Hypothalamus (tissue), 51 donors: ENCODE measurements at places on chromosomes 2 and 18.
A peak's percentile ranks its signal among the peaks of the same experiment; 100 is the strongest.

DNA sequence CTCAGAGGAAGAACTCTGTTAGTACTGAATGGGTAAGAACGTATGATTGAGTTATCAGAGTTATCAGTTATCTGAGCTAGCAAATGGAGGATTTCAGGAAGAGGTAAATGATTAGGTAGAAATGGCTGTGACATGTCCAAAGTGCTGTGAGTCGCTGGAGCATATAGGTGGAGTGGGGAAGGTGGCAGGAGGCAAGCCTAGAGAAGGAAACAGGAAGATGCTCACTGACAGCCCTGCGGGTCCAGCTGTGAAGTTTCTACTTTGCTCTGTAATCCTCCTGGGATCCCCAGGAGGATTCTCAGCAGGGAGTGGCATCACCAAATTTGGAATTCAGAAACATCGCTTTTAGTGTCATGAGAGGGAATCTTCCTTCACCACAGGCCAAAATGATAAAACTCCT is 52.0 kb downstream of the GYPC start:
- no peak for DNase-seq

GRCh38 chr18:46891742-46892214 is 25.5 kb downstream of the PIAS2 start:
- DNase-seq: no peak

- DNase-seq: no peak
These were observed 42.4 kb downstream of the ITGB1BP1 start for GRCh38 chr2:9380702-9381628.

GRCh38 chr2:32172870-32173269 is 7.2 kb downstream of the SLC30A6 start:
- DNase-seq: no peak

DNA sequence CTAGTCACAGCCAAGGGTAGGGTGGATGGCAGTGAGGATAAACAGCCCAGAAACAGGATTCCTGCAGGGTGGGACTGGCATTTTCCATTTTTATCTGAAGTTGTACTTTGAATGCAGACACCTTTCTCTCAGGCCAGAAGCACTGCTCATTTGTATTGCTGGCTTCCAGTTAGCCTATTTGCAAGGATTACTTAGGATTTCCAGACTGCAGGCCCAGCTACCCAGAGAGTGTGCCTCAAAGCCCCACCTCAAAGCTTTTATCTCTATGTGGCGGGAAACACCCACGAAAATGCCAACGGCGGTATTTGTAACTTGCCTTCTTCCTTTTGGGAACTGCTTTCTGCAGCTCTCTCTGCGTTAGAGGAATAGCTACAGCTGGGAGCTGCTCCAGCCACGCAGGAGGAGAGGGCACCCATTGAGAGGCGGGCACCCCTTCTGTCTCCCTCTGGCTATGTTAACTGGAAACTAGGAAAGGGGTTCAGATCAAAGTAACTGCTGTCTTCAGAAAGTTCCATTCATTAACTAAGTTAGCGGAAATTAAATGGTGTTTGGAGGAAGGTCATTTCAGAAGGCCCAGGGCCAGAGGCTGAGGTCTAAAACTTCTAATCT is 144.9 kb downstream of the TGIF1 start:
- DNase-seq: peak; percentile 10

- no peak for DNase-seq
These were observed 95.9 kb downstream of the EPHA4 start for GRCh38 chr2:221476195-221476594.

DNA sequence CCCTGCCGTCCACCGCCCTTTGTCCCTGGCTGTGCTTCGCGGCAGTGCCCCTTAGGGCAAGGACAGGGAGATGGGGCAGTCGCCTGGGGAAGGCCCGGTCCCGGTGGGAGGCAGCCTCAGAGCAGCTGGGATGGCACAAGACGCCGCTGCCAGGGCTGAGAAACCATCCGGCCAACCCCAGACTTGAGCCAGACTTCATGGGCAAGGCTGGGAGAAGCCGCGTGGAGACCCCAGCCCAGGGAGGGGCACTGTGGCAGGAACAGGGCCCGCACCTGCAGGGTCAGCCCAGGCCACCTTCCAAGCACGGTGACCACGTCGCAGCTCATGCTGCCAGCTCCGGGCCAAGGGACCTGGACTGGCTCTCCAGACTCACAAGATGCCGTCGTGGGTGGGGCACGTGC is 84.0 kb downstream of the NFATC1 start:
- DNase-seq: no peak

- DNase-seq: no peak
These were observed 19.3 kb upstream of the SMCHD1 start for GRCh38 chr18:2636126-2636631.

DNA sequence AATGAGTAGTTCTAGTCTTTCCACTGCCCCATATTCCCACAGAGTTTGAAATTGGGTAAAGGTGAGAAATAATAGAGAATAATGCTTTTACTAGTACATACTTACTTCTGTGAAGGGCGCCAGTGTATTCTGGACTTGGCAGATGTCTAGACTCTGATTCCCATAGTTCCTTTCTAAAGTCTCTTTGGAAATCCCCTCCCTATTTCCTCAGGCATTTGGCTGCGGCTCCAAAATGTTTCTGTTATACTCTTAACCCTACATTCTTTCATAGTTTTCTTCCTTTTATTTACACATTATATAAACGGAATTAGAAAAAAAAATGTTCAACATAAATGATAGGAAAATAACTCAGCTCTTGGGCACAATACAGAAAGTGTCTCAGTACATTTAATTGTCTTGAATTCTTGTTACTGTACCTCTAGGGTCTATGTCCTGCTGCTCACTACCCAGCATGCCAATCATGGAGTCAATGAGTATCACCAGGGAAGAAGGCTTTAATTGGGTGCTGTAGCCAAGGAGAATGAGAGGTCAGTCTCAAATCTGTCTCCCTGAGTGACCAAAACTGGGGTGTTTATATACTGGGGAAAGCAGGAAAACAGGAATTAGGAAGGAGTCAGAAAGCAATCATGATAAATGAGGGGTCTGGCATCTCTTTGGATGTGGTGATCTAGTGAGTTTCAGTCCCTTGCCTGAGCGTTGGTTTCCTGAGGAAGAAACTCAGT is 147.8 kb upstream of the MMADHC start:
- DNase-seq: no peak

GRCh38 chr2:86750240-86750839 is 30.2 kb downstream of the RMND5A start:
- no peak for DNase-seq

DNA sequence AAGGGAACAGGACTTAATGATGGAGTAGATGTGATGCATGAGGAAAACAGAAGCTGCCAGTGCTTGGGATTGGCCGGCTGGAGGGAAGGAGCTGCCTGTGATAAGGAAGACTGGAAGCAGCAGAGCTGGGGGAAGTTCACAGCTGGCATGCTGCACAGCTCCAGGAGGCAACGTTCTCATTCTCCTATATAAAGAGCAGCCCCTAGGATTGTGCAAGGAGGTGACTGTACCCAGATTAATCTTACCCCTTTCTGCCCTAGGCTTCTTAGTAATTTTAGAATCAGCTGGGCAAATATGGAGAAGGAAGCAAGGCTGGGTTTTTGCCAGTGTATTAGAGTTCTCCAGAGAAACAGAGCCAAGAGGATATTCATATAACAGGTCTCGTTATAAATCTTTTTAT is 155.8 kb downstream of the ALPK2 start:
- no peak for DNase-seq

- no peak for DNase-seq
These were observed 24.7 kb downstream of the IL1B start for GRCh38 chr2:112811841-112812306.

DNA sequence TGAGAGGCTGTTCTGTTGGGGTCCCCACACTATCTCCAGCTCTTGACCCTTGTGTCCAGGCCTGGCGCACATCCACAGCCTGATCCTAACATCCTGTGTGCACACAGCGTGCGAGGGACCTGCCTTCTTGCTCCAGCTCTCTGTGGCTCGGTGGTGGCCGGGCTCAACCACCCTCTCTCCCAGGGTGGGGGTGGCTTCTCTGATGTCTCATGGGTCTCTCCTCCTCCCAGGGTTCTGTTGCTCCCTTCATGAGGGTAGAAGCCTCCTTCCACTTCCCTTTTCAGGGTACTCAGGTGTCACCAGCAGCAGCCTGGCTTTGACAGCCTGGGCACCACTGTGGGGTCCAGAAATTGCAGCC is 196.9 kb upstream of the RAB6C start:
- no peak for DNase-seq

GRCh38 chr2:203596183-203596582 is 61.1 kb upstream of the RAPH1 start:
- DNase-seq: no peak

DNA sequence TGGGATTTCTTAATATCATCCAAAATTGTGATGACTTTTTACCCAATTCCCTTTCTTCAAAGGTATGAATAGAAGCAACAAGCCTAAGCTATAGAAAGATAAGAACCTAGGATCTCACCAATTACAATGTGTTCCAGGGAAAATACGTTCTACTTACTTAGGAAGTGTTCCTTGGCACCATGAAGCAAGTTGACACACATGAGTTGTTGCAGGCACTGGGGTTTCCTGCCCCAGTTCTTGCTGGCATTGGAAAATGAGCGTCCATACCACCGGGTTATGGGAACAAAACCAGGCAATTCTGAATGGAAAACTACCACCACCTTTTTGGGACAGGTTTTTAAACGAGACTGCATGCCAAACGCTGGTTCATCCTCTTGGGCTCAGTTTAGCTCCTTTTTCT is 46.2 kb downstream of the CCBE1 start:
- no peak for DNase-seq

- no peak for DNase-seq
These were observed 212.6 kb upstream of the ACVR2A start for GRCh38 chr2:147632198-147632597.

- no peak for DNase-seq
These were observed 127.5 kb downstream of the PTGR3 start for GRCh38 chr18:75081486-75081885.

DNA sequence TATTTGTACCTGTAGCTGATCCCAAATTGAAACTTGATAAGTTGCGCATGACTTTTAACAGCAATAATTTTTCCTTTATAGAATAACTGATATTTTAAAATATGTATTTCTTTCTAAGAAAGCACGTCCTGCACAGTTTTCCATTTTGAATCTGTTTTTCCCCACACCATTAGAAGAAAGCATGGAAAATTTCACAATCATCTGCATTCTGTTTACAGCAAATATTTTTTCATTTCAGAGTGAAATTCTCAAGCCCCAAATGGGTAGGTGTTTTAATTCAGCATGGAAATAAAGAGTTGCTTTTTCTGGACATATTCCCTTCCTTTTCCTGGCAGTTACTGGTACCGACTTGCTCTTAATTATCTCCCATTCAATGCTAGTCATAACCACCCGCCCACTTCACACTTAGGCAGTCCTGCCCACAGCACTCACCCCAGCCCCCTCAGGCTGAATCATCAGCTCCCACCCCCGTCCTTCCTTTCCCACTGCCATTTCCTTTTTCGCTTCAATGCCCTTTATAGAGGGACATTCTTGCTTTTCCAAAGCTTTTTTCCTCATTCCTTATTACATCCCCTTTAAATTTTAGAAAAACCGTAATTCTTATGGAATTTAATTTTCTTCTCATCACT is 89.2 kb upstream of the GLS start:
- DNase-seq: no peak

DNA sequence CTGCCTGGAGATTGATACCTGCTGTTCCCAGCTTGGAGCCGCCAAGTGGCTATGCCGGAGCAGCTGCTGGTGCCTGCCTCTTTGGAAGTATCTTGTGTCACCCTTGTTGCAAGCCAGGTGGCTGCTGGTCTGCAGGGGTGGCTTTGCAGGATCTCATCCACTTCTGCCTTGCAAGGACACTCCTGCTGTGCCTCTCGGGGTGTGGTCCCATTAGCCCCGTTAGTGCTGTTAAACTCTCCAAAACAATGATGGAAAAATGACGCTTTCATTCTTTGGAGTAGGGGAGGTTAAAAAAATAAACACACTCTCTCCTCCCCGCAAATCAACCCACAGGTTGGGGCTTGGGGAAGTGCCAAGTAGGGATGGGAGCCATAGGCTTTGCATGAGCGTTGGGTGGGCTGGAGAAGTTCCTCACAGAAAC is 352.8 kb downstream of the RNF144A start:
- no peak for DNase-seq

DNA sequence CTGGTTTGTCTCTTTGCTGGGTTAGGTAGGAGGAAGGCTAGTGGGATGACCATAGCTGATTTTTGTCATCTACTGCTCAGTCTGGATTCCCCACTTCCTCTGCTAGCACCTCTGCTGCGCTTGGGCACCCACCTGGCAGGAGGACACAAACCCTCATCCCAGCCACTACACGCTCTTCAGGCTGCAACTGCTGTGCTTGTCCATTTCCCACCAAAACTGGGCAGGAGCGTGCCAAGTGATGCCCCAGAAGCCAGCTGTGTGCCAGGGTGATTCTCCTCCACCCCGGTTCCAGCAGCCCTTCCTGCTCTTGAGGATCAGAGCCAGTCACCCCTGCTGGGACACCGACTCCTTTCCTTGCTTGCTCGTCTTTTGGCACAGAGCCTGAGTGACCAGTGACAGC is 15.7 kb upstream of the PER2 start:
- DNase-seq: no peak

DNA sequence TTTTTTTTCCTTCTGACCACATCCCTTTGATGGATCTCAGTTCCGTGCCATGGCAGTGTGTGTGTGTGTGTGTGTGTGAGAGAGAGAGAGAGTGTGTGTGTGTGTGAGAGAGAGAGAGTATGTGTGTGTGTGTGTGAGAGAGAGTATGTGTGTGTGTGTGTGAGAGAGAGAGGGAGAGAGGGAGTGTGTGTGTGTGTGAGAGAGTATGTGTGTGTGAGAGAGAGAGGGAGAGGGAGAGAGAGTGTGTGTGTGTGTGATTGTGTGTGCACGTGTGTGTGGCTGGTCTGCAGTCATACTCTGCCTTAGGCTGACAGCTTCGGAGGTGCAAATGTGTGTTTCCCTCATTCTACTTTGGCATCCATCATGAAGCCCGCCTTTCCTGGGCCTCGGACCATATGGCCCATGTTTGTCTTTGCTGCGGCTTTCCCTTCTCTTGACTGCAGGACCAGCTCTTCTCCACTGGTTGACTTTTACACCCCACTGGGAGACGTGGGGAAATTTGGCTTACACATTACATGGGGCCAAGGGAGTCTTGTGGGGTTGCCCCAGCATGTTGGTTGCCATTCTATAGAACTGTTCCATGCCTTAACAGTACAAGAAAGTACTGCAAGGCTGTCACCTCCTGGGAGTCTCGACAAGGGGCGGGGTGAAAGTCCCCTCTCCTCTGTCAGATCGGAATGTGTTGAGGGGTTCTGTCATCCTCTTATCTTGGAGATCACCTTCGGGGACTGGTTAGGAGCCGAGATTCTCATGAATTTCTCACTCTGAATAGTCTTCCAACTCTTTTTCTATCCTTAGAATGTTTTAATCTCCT is 21.6 kb downstream of the TSN start:
- no peak for DNase-seq

- DNase-seq: no peak
These were observed 4.5 kb upstream of the AQP12A start for GRCh38 chr2:240687045-240687740.

GRCh38 chr2:191435141-191435540 is 189.9 kb downstream of the MYO1B start:
- no peak for DNase-seq
